ENCODE measurements at places on chromosomes 13 and 19.

- DNase-seq = no peak
These were observed 117.7 kb upstream of the CACNA1A start for GRCh38 chr19:13623716-13624710.

DNA sequence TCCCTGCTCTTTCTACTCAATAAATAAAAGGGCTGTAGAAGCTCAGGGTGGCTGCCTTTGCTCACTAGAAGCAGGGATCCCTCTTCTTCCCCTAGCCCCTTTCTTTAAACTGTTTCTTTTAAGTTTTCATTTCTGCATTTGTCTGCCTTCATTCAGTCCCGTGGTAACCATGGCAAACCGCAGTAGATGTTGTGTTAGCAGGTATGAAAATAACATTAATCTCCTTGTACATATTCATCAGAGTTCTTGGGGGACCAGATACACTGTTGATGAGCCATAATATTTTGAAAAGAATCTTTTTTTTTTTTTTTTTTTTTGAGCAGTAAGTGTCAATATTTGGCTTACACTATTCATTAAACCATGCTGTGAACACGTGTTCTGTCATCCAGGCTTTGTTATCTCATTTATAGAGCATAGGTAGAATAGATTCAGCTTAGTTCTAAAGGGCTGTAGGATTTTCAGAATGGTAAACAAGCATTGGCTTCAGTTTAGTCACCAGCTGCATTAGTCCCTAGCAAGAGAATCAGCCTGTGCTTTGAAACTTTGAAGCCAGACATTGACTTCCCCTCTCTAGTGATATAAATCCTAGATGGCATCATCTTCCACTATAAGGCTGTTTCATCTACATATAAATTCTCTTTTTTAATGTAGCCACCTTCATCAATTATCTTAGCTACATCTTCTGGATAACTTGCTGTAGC, 59.4 kb upstream of the SPRY2 start:
- DNase-seq = no peak

- DNase-seq = no peak
These were observed 14.1 kb downstream of the ZNF490 start for GRCh38 chr19:12596485-12596884.

- DNase-seq = no peak
These were observed 27.1 kb downstream of the LNX2 start for GRCh38 chr13:27593267-27593666.

GRCh38 chr13:110808138-110808537, 94.6 kb downstream of the ING1 start:
- DNase-seq = no peak

DNA sequence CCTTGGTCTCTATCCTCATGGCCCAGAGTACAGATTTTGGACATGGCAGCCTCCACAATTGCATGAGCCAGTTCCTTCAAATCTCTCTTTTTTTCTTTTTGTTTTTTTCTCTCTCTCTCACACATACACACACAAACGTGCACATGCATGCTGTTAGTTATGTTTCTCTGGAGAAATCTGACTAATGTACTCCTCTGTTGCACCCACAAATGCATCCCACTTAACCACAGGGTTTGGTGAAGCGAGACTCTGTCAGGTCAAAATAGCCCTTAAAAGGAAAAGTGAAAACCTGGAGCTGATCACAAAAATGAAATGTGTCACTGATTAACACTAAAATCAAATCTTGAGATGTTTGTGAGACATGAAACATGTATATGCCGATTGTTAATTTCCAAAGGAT, 374.6 kb upstream of the ARGLU1 start:
- no peak for DNase-seq

GRCh38 chr13:98300956-98301641, 124.0 kb upstream of the RNF113B start:
- peak; percentile 39 for DNase-seq

- DNase-seq = no peak
These were observed 113.9 kb upstream of the IRS2 start for GRCh38 chr13:109900320-109900719.

DNA sequence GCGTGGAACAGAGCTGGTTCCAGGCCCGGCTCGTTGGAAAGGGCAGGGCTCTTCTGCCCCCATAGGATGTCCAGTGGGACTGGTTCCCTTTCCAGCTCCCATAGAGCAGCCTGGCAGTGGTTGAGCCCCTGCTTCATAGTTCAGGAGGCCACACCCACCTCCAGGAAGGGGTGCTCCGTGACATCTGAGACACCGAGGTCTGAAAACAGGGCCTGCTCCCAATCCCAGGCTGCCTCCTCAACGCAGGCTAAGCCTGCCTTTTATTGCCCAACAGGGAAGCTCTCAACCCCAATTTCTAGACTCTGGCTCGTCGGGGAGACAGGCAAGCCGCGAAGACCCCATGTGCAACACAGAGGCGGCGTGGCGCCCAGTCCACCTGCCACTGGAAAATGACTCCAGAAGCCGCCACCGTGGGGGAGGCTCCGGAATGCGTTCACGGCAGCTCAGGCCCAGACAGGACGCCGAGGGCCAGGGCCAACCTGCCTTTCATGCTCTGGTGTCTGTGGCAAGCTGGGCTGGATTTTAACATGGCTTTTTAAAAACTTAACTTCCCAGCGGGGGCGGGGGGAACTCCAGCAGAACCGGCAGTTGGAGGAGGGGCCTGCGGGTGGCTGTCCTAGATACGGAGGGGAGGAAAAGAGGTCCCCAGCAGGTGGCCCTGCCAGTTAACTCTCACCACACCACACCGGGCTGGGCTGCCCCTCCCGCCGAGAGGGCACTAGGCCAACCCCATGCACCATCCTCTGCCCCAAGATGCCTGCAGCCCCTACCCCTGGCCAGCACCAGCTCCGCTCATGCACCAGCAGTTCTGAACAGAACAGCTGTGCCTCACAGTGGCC, 17.9 kb upstream of the TINCR start:
- peak; percentile 92 for DNase-seq

DNA sequence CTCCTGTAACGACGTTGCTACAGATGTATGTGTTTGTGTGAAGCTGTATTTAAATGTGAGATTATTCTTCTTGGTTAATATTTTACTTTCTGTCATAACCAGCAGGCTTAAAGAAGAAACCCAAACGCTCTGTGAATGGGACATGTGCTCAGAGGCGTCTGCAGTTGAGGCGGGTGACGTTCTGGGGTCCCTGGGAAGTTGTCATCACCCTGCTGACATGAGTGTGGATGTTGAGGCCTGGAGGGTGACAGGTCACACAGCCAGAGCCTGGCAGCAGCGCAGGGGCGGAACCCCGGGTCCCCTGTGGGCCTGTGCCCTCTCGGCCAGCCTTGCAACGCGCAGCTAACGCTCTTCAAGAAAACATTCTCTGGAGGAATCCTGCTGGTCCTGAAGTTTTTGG, 16.6 kb downstream of the RASA3 start:
- DNase-seq = no peak

- no peak for DNase-seq
These were observed 138.2 kb downstream of the SLC7A1 start for GRCh38 chr13:29457299-29457698.

GRCh38 chr13:94210816-94211215, 268.7 kb downstream of the DCT start:
- no peak for DNase-seq

DNA sequence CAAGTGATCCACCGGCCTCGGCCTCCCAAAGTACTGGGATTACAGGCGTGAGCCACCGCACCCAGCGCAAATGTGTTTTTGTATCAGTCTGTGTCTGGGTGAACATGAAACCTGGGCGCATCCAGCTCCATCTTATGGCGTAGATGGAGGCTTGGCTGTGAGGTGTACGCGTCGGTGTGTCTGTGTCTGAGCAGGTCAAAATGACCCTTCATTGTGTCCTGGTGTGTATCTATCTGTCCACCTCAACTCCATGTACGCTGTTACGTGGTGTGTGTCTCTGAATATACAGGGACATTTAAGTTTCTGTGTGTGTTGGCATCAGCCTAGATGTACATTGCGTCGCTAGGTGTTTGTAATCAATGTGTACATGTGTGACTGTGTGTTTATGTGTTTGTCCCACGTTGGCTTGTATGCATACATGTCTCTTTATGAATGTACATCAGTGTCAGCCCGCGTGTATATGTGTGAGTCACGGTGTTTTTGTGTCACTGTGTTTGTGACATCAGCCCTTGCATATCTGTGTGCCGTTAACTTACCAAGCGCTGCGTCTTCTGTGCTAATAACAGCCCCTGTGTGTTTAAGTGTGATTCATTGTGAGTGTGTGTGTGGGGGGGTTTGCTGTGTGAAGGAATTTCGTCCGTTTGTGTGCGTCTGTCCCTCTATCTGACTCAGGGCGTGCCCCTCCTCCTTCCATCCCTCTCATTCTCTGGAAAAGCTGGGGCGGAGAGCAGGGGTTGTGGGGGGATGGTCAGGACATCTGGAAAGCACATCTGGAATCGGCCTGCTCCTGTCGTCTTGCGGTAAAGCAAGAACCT, 6.4 kb downstream of the AXL start:
- DNase-seq = peak; percentile 44

- DNase-seq = no peak
These were observed 28.3 kb downstream of the RCBTB2 start for GRCh38 chr13:48504606-48505005.
